Fibroblast of lung (primary cell): ENCODE measurements at places on chromosomes 7 and 10. TPM values are rescaled to one million over a fixed set of nuclear protein-coding genes. Genes with fewer than 3 reads are reported as not detected.

- DNase-seq: no peak
Observed at GRCh38 chr7:14170872-14171271, 181.4 kb upstream of the ETV1 start.

CACNB2 gene
- polyA plus RNA-seq: 0.70 and 1.2 TPM in 2 replicates

DNA sequence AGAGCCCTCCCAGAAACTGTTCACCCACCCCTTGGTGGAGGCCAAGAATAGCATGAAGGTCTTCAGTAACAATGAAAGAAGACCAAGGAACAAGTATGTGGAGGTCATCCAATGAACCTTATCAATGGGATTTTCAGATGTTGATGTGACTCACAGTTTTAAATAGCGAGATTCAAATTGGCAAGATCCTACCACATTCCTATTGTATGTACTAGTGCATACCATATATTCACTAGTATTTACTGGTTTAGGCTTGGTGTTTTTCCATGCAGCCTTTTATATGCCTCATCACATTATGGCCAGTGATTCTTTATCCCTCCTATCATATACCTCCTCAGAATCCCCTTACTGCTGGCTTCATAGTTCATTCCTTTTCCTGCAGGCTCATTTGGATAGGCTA lies 54.4 kb downstream of the ITGB8 start:
- peak; percentile 64 for DNase-seq

GRCh38 chr7:20557116-20557515 lies 58.4 kb upstream of the ABCB5 start:
- no peak for DNase-seq

PNLIPRP1 gene
- not detected in 2 replicates for polyA plus RNA-seq

FAM25G gene
- not detected in 2 replicates for polyA plus RNA-seq

DYNC1I1 gene
- polyA plus RNA-seq: 0.30 and 0.44 TPM in 2 replicates

DNA sequence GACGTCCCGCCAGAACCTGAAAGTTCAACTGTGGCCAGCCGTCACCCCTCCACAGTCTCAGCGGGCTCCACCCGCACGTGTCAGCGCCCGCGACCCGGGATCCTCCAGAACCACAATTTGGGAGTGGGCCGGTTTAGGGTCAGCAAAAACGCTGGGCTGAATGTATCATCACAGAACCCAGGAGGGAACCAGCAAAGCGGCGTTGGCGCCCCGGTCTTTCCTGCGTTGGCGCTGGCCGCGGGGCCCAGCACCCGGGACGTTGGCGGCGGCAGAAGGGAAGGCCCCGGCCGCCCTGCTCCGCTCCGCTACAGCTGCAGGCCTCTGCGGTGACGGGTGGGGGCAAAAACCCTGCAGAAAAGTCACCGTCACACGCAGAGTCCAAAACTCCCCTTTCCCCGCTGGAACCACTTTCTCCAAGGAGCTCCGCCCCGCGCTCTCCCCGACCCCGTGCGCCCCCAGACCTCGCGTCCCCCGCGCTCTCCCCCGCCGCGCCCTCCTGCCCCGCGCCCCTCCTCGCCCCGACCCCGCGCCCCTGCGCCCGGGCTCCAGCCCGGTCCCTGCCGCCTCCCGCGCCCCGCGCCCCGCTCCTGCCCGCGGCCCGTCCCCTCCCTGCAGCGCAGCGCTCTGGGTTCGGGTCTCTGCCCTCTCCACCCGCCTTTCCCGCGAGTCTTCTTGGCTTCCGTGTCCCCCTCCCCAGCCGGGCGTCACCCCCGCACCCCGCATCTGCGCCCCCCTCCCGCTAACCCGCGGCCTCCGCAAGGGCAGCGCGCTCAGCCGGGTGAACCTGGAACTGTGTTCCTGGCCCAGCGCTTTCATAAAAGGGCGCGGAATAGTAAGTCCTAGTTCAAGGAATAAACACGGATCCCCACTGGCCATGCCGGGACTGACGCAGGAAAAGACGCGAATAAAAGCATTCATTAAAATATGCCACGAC lies 24.0 kb upstream of the RNF32 start:
- DNase-seq: peak; percentile 44
